ENCODE measurements at places on chromosomes 6 and 20.

- no peak for DNase-seq
These were observed 27.8 kb upstream of the TTPAL start for GRCh38 chr20:44447827-44448419.

DNA sequence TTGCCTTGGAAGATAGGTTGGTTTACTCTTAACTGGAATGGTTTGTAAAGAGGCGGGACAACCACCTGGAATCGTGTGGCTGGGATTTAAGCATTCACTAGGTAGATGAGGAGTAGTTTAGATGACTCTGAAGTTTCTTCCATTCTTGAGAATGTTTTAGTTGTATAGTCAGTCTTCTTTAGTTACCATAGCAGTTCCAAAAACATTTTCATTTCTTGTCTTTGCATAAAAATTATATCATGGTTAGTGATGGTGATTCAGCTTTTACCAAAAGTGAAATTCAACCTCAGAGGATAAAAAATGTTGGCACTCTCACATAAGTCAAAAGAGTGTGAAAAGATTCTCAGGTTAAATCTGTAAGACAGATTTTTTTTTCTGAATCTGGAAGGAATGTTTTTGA is 70.3 kb downstream of the SMAP1 start:
- DNase-seq = no peak

- DNase-seq = no peak
These were observed 335.0 kb upstream of the TSHZ2 start for GRCh38 chr20:52637201-52637600.

GRCh38 chr6:78561015-78561414 is 306.3 kb upstream of the IRAK1BP1 start:
- DNase-seq = no peak

DNA sequence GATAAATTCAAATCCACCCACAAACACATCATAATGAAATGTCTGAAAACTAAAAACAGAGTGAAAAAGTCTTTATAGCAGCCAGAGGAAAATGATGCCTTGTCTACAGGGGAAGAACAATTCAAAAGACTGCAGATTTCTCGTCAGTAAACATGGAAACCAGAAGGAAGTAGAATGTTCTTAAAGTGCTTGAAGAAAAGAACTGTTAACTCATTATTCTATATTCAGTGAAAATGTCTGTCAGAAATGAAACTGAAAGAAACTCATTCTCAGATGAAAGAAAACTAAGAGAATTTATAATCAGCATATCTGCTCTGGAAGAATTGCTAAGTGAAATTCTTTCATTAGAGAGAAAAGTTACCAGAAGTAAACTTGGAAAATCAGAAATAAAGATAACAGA is 416.1 kb downstream of the TBC1D32 start:
- DNase-seq = no peak

DNA sequence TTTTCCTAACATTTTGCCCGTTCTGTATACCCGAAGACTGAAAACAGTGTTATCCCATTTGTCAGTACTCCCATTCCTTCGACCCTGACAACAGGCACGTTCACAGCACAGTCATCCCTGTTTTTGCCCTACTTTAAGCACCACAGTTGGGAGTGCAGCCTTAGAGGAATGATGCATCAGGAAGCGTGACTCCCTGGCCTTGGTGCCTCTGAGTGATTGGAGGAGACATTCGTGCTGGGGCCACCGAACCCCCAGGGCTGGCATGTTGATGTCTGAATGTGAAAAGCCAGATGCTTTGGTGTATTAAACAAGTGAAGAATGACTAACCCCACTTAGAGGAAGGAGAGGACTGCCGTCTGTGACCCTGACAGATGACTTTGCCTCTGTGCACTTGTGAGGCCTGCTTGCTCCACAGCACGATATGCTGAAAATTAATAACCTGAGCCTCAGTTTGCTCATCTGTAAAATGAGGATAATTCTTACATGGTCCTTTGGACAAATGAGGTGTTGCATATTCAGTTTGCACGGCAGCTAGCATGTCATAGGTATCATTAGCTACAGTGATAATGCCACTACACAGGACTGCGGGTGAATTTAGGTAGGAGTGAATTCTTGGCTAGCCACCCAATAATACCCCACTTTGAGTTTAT is 36.0 kb downstream of the STK35 start:
- no peak for DNase-seq

GRCh38 chr20:58023346-58023745 is 205.1 kb downstream of the ANKRD60 start:
- DNase-seq = no peak

- no peak for DNase-seq
These were observed 162.8 kb downstream of the TENT5A start for GRCh38 chr6:81589465-81590313.

GRCh38 chr6:12291839-12292604 is 1.9 kb downstream of the EDN1 start:
- DNase-seq = no peak

- DNase-seq = no peak
These were observed 114.0 kb upstream of the FOXO3 start for GRCh38 chr6:108446629-108447150.

- no peak for DNase-seq
These were observed 88.1 kb downstream of the IPCEF1 start for GRCh38 chr6:154268486-154268885.

- DNase-seq = no peak
These were observed 52.4 kb upstream of the ERVFRD-1 start for GRCh38 chr6:11163932-11164331.

DNA sequence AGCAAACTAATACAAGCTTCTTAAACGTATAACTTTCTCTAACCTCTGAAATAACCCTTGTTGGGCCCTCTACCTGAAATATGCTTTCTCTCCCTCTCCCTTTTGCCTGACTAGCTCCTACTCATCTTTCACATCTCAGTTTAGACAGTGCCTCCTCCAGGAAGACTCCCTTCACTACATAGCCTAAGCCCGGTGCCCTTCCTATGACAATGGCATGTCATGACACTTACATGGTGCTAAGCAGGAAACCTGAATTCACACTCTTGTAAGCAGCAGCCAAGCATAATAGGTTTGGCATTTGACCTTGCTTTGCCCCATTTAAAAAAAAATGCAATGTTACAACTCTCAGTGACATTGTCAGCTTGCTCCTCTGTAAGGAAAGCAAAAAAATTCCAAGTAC is 33.1 kb upstream of the FBXL4 start:
- no peak for DNase-seq

DNA sequence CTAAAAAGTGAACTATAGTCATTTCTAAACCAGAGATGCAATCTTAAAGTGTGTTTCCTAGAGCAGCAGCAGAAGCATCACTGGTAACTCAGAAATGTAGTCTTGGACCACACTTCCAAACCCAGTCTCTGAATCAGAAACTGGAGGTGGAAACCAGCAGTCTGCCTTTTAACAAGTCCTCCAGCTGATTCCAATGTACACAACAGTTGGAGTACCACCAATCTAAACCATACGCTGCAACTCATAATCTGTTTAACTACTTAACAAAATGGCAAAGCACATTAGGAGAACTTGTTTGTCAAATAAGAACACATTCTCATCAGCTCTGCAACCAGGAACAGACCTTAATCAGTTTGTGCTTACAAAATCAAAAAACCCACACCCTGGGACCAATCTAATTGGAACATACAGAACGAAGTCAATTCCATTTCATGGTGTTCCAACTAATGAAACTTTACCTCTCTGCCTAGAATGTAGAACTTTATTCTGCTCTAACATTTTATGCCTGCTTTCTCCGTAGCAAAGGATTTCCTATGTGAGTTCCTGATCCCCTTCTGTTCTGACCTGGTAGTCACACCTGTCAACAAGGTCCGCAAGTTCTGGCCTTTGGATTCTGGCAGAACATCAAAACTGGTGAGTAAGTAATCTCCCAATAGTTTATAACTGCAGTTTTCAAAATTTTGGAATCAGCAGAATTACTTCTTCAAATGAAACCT is 390.4 kb downstream of the HTR1B start:
- DNase-seq = no peak
